Left colon (tissue), 2 donors: ENCODE measurements at places on chromosomes 3 and 15. TPM values are rescaled to one million over a fixed set of nuclear protein-coding genes. Genes with fewer than 3 reads are reported as not detected.

The NMNAT3 gene
- 6.2 TPM for total RNA-seq

The SMCO1 gene
- total RNA-seq = not detected

The SLC27A2 gene
- total RNA-seq = 37.2 TPM

The ZDHHC19 gene
- not detected for total RNA-seq

DNA sequence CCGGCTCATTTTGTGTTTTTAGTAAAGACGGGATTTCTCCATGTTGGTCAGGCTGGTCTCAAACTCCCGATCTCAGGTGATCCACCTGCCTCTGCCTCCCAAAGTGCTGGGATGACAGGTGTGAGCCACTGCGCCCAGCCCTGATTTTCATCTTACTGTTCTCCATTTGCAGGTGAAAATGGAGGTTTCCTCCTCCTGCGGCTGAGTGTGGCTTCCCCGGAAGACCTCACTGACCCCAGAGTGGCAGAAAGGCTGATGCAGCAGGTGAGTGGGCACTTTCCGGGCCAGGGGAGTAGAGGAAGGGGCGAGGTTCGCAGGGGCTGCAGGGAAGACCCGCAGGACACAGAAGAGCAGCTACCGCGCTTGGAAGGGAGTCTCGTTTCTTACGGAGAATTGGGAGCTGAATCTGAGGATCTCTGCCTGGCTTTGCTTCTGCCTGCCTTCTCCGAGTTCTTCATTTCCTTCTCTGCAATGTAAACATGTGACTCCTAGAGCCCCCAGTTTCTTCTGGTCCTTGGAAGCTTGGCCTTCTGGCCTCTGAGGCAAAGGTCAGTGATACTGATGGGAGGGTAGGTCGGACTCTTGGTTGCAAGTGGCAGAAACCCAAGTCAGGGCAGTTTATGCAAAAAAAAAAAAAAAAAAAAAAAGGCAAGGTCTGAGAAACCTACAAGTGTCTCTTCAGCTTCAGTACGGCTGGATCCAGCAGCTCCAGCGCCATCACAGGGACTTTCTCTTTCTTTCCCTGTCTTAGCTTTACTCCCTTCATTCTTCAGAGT lies 8.9 kb downstream of the MUC20 start:
- DNase-seq = no peak

- DNase-seq = no peak
These were observed 32.4 kb downstream of the LSM3 start for GRCh38 chr3:14210843-14211594.
